ENCODE measurements at places on chromosomes 3 and 15.

DNA sequence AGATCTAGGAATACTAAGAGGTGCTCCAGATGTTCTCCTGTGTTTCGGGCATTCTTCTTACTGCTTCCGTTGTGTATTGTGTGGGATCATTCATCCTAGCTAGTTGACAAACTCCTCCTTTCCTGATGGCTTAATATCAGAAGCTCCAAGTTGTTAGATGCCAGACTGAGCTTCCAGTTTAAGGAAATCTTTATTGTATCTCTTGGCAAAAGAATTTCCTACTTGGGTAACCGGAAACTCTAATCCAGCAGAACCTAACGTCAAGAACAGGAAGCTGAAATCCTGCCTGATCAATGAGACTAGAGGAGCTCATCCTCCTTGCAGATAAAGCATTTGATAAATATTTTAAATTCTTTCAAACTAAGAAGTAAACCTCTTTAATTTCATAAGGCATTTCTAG lies 27.7 kb upstream of the MYH15 start:
- no peak for DNase-seq

DNA sequence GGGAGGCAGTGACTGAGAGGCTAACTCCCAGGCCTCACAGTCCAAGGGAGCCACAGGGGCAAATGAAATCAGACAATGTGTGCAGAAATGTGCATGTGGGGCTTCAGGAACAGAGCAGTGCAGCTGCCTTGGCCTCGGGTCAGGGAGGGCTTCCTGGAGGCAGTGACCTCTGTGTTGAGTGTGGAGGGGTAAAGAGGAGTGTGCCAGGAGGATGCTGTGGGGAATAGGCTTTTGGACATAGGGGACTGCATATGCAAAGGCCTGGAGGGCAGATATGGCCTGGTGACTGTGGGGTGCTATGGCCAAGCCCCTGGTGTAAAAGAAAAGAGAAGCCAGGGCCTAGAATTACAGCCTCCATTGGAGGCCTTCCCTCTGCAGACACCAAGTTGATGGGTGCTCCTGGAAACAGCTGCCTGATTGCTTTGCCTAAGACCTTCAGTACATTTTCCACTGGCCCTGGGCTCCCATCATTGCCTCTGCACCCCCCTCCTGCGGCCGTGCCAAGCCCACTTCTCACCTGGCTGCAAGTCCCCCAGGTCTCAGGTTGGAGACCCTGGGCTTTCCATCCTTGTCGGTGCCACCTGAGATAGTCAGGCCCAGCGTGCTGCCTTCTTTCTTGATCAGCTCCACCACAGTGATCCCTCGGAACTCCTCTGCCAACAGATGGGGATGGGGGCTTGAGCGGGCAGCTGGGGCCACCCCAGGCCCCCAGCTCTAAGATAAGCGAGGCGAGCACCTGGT lies 15.1 kb downstream of the GRIP2 start:
- no peak for DNase-seq

GRCh38 chr15:51131596-51132290 lies 37.0 kb upstream of the TNFAIP8L3 start:
- DNase-seq, result no peak

DNA sequence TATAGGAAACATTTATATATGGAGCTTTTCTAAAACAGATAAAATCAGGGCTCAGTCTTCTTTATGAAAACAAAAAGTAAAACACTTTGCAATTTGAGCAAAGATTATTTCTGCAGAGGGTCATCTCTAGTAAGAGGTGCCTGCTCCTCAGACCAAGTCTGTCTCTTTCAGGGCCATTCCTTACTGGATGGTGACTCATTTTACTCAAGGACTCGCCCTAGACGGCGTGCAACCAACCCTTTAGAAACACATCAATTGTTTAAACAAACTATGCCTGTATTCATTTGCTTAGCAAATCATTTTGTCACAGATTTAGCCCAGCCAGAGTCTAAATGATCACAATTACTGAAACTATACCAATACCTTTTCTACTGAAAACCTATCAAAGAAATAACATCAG lies 242.8 kb upstream of the ICE2 start:
- no peak for DNase-seq

DNA sequence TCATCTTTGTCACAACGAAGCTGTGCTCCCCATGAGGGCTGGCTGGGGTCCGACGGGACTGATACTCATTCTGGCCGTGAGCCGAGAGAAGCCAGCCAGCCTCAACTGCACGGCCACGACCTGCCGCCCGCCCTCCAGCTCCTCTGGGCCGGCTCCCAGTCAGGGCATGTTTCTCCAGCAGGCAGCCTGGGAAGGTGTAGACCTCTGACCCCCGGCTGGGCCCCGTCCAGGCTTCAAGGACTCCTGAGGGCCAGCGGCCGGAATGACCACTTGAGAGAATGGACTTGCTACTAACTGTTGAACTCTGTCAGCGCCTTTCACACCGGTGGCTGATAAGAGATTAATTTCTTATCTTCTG lies 18.1 kb upstream of the MUC4 start:
- no peak for DNase-seq

GRCh38 chr3:117820658-117821299 lies 1111.2 kb downstream of the TUSC7 start:
- no peak for DNase-seq

DNA sequence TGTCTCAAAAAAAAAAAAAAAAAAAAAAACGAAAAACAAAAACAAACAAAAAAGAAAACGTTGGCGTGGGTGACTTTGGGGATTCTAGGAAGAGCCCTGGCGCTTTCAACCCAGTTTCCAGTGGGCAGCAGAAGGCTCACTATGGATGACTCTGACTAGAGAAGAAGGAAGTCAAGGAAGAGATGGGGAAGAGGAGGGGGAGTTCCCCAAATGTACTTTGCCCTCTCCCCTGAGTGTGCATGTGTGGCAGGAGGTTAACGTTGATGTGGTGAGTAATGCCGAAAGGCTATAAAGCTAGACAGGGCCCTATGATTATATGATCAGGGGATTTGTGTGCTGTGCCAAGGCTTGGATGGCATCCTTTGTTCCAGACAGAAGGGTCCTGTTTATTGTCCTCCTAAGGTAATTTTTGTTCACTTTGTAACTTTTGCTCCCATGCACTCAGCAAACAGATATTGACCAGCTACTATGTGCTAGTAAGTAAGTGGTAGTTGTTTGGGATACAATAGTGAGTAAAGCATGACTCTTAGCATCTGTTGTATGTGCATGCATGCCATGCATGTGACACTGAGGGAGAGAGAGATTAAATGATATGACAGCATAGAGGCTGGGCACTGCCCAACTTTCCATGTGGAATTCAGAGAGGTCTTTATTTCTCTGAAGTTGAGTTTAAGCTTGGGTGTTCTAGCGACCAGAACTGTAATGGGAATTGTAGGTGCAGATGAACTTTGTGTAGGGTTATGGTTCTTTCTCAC lies 750 bp upstream of the HHLA2 start:
- no peak for DNase-seq

DNA sequence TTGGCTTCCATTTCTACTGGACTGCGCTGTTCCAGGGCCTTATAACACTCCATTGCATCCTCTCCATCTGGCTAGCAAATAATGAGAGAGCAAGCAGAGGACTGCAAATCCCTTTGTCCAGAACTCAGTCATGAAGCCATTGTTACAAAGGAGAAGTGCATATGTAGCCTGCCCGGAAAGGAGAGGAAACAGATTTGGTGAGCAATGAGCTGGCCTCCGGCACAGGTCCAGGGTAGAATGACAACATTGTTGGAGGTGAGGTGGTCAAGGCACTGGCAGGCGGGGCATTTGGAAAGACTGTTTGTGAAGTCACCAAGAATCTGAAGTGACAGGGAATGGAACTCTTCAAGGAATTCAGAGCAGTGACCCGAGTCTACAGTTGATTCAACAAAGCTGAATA lies 25.0 kb upstream of the ATP1B3 start:
- no peak for DNase-seq

DNA sequence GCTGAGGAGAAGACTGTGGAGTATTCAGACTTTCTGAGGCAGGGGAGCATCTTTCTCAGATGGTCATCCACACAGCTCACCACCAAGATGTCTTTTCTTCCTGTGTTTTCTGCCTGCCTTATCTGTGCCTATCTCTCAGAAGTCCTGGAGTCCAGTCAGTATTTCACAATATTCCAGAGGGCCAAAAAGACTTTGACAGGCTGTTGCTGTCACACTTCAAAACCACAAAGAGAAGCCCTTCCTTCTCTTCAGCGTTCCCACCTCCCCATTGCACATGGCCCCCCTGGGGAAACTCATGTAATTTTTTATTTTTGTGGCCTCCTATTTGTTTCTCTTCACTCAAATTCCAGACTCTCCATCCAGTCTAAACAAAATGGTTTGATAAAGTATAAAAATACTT lies 585.2 kb downstream of the EPHA3 start:
- DNase-seq, result no peak

GRCh38 chr3:136792556-136793330 lies 26.2 kb upstream of the SLC35G2 start:
- DNase-seq, result no peak

- DNase-seq, result no peak
Measured at GRCh38 chr3:14289590-14290461, 111.2 kb downstream of the LSM3 start.

DNA sequence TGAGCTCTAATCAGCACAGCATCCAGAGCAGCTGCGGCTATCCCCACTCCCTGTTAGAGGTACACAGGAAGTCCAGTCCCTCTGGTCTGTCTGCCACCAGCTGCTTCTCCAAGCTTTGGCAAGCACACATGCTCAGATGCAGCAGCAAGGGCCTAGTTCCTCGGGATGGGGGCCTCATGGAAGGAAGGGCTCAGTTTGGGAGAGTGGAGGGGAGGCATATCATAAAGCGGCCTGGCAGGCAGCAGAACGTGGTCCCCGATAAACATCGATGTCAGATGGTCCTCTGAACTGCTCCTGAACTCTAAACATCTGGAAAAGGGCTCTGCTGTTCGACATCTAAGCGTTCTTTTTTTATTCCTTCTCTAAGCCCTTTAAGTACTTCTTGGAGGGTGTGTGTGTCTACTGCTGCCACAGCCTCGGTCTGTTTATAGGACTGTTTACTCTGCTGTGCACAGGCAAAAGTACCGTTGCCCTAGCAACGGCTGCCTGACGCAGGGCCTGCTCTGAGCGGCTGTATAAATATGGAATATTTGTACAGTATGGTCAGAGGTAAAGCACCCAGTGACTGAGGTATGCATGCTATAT lies 74.6 kb downstream of the PRICKLE2 start:
- no peak for DNase-seq

DNA sequence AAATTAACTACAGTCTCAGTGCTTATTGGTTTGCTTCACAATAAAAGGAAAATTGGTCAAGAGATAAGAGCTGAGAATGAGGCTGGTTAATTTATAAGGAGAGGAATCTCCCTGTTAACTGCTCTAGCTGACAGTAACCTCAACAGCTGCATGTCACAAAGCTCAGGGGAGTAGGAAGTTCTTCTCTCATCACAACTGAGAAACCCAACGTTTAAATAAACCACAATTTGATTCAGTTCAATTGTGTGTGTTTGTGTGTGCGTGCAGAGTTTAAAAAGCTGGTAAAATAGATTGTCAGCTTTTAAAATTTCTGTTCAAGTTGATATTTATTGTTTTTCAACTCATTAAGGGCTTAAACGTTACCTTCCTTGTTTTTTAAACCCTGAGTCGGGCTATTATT lies 3.5 kb upstream of the TGFBR2 start:
- no peak for DNase-seq

GRCh38 chr3:69249001-69249400 lies 126.6 kb upstream of the LMOD3 start:
- DNase-seq, result no peak

GRCh38 chr3:159080256-159080655 lies 278.4 kb downstream of the MFSD1 start:
- DNase-seq, result no peak

- DNase-seq, result no peak
Measured at GRCh38 chr3:184386047-184386806, 6.4 kb downstream of the CHRD start.

DNA sequence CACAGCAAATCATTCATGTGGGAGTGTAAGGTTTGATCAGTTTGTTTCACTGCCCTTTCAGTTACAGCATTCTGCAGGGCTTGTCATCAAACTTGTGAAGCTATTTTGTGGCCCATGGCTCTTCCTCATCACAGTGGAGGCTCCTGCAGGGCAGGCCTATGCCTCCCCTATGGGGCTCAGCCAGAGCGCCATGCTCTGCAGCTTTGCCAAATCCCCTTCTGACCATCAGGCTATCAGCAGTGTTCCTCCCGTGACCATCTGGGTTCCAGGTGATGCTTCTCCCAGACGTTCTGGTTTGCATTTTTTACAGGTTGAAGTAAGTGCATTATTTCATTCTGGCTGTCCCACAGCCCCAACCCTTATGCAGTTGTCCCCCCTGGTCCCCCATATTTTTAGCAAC lies 28.1 kb upstream of the REC114 start:
- DNase-seq, result no peak

DNA sequence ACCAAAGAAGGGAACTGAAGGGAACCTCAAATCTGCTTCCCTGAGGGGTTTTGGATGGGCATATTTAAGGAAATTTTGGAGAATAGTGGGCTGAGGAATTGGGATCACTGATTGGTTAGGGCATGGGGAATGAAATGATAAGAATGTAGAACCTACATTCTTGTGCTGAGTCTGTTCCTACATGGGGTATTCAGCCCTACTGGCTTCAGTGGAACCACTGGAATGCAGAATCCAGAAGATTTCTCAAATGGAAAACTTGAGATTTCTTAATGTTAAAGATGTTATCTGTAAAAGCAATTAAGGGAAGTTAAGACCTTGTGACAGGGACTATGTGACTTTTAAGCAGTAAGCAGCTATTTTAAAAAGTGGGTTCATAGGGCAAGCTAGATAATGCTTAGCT lies 1062.4 kb downstream of the AGBL1 start:
- no peak for DNase-seq

- DNase-seq, result no peak
Measured at GRCh38 chr3:79973917-79974595, 206.3 kb upstream of the ROBO1 start.

DNA sequence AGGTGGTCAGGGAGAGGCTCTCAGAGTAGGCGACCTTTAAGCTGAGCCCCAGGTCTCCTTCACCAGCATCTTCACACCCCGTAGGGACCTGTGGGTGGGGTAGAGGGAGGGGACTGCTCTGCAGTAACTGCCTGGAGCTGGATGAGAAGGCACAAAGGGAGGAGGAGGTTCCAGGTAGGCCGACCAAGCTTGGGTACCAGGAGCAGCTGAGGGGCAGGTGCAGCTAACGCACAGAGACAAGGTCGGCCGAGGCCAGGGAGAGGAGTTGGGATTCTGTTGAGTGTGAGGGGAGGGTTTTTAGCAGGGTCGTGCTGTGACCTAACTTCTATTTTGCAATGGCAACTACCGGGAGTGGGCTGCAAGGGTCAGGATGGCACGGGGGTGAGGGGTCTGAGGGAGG lies 5.9 kb upstream of the GRIP2 start:
- no peak for DNase-seq

- no peak for DNase-seq
Measured at GRCh38 chr3:94173673-94174434, 111.0 kb downstream of the NSUN3 start.

DNA sequence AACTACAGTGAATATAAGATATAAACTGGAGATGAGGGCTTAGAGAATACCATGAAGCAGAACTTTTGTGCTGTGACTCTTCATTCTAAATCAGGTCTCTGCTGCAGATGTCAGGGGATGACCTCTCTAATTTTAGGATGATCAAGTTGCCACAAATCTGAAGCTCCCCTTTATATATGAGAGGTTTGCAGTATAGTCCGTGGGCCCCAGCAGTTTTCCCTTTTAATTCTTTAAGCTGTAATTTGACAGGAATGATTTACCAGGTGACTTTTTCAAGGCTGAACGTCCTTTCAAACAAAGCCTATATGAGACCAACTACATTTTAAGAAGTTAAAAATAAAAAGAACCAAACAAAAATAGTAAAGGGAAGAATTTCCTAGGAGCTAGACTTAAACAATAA lies 4.9 kb upstream of the PLOD2 start:
- DNase-seq, result no peak

GRCh38 chr3:39751286-39751685 lies 58.1 kb upstream of the MYRIP start:
- DNase-seq, result no peak
